ENCODE measurements at places on chromosomes 1 and 21.

DNA sequence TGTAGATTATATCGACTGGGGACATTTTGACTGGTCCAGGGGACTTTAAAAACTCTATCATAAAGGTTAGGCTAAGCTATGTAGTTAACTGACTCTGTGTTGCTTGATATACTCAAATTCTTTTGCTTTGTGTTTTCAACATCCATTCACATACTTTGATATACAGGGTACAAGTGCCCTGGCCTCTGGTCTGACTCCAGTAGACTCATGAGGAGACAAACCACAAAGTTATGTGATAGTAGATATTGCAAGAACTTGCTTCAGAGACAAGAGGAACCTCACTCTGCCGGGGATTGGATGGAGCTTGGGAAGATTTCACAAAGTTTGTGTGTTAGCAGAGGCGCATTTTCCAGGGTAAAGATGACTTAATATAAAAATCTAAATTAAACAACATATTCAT, 1.3 kb downstream of the GORAB start:
- no peak for DNase-seq

- DNase-seq, result no peak
Measured at GRCh38 chr21:39153373-39153772, 29.9 kb downstream of the PSMG1 start.

DNA sequence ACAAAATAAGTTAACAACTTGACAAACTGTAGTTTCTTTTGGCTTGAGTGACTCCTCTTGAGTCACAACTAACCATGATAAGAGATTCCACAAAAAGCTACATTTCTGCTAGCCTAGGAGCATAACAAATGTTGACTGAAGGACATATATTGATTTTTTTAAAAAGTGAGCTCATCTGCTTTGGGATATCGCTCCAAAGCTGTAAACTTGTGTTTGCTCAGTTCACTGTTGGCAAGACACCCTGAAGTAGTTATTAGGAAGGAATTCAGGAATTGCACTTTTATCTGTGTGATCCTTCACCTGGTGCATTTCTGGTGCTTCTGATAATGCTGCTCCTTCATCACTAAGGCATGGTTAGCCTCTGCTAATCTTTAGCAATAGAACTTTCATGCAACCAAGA, 23.7 kb downstream of the RWDD3 start:
- no peak for DNase-seq

DNA sequence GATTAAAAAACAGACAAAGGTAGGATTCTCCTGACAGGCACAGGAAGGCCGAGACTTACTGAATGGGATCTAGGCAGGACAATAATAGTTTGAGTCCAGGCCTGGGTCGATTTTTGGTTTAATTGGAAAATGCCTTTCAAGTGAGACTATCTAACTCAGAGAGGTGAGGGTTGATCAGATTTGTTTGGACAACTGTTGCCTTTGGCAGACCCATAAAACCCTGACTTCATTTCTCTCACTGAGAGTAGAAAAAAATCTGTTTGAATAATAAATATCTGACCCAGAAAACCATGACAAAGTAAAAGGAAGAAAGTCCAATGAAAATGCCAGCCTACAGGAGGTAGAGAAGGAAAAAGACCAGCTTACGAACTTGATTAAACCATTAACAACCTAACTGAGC, 12.3 kb upstream of the SLC30A10 start:
- no peak for DNase-seq

DNA sequence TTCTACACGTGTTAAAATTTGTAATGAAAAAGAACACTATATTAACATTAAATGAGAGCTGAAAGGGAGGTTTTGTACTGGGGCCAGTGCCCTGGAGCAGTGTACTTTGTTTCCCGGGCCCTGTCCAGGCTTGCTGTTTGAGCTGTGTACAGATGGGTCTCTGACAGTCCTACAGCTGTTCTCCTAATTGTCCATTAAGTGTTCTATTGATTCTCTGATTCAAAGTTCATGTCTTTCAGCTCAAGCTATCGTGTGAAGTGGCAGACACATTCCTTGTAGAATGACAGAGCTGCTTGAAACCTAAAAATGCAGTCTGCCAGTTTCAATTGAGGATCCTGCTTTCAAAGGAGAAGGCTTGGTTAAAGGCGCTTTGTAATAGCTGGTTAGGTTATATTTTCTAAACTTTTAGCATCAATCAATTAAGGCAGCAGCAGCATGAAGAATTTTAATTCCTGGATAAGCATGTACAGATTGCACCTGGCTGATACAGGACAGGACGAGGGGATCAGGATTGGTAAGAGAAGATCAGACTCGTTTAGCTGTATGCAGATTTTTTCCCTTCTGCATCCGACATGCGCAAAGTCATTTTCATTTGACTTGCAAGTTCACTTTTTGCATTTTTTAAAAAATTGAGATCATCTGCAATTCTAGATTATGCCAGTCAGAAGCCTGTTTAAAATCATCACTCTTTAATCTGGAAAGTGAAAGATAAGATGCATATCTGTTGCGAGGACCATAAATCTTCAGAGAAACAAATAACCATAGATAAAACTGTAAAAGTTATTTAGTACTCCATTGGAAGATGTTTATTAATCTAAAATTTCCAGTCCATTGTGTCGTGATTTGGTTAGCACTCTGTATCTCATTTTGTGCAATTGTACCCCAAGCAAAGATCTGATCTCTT, 98.5 kb downstream of the ATG4C start:
- no peak for DNase-seq

DNA sequence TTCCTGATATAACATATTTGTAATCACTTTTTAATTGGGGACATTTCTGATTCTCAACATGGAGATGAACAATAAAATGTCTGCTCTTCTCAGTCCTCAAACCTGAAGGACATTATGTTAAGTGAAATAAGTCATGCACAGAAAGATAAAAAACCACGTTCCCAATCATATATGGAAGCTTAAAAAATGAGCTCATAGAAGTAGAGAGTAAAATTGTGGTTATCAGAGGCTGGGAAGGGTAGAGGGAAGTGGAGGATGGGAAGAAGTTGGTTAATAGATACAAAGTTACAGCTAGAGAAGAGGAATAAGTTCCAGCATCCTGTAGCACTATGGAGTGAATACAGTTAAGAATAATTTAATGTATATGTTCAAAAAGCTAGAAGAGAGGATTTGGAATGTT, 1.5 kb upstream of the CD48 start:
- DNase-seq, result no peak

GRCh38 chr1:10936998-10937901, 75.2 kb upstream of the TARDBP start:
- no peak for DNase-seq

GRCh38 chr1:32219022-32219421, 3.1 kb downstream of the TMEM234 start:
- no peak for DNase-seq

- DNase-seq, result no peak
Measured at GRCh38 chr1:169086603-169087455, 19.7 kb upstream of the ATP1B1 start.

DNA sequence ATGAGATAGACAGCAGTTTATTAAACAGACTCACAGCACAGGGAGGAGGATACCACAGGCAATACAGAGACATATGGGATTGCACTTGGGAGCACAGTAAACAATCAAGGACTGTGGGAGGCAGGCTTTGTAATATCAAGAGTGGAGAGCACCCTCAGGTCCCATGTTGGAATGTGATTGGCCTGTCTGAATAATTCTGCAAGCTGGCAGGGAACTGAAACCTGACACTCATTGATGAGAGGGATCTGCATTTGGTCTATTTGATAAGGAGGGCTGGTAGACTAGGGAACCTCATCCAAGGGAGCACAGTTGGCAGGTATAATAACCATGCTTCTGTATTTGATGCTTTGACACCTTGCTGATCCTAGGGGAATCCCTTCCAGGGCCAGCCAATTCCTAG, 69.9 kb upstream of the PRMT6 start:
- DNase-seq, result no peak

DNA sequence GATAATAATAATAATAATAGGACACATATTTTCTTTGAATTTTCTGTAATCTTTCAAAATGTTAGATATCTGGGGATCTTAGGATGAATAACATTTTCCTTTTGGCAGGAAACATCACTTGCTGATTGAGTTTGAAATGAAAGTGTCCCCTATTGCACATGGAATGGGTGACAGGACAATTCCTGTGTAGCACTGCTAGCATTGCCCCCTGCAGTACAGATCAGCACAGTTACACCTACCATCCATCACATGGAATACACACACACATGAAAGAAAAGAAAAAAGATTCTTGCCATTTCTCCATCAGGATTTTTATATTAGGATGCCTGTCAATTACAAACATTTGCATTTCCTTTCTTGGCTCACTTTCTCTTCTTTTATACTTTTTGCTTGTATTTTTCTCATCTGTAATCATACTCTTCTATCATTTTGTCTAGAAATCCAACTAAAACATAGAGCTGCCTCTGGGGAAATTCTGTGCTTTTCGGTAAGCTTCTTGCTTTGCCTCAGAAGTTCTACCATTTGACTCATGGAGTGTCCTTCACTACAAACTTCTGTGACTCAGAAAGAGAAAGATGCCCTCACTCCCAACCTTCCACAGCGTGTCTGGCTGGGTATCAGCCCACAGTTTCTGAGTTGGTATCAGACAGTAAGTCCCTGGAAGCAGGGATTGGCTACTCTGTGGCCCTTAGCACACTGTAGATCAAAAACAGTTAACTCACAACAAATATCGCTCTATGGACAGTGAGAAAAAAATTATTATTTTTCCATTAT, 641.2 kb downstream of the PTPRC start:
- DNase-seq, result no peak

GRCh38 chr1:160471253-160471652, 51.8 kb downstream of the SLAMF6 start:
- no peak for DNase-seq

DNA sequence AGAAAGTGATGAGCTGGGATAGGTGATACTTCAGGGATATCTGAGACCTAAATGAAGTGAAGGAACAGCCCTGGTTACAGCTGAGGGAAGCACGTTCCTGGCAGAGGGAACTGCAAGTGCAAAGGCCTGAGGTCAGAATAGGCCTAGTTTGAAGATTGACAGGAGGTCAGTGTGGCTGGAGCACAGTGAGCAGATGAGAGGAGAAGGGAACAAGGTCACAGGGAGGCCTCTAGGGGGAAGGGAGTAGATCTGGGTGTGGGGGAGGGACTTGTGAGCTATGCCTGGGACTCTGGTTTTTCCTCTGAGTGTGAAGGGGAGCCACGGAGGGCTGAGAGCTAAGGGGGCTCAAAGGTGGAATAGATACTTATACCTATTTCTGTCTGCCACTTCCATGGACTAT, 736.4 kb downstream of the MATN1 start:
- DNase-seq, result no peak

- peak; percentile 65 for DNase-seq
Measured at GRCh38 chr1:44631647-44632539, 42.4 kb downstream of the TMEM53 start.

- no peak for DNase-seq
Measured at GRCh38 chr1:27885114-27885528, 12.8 kb downstream of the THEMIS2 start.

DNA sequence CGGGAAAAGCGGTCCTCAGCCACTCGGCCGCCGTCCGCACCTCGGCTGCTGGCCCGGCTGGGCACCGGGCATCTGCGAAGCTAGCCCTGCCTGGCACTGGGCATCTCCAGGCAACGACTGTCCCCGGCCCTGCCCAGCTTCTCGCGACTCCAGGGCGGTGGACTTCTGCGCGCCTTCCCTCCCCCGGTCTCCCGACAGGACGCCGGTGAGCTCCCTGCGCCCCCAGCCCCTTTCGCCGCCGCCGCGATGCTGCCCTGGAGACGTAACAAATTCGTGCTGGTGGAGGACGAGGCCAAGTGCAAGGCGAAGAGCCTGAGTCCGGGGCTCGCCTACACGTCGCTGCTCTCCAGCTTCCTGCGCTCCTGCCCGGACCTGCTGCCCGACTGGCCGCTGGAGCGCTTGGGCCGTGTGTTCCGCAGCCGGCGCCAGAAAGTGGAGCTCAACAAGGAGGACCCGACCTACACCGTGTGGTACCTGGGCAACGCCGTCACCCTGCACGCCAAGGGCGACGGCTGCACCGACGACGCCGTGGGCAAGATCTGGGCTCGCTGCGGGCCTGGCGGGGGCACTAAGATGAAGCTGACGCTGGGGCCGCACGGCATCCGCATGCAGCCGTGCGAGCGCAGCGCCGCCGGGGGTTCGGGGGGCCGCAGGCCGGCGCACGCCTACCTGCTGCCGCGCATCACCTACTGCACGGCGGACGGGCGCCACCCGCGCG, 514 bp downstream of the FAM43B start:
- no peak for DNase-seq

- no peak for DNase-seq
Measured at GRCh38 chr1:151344291-151344690, 2.8 kb downstream of the RFX5 start.

DNA sequence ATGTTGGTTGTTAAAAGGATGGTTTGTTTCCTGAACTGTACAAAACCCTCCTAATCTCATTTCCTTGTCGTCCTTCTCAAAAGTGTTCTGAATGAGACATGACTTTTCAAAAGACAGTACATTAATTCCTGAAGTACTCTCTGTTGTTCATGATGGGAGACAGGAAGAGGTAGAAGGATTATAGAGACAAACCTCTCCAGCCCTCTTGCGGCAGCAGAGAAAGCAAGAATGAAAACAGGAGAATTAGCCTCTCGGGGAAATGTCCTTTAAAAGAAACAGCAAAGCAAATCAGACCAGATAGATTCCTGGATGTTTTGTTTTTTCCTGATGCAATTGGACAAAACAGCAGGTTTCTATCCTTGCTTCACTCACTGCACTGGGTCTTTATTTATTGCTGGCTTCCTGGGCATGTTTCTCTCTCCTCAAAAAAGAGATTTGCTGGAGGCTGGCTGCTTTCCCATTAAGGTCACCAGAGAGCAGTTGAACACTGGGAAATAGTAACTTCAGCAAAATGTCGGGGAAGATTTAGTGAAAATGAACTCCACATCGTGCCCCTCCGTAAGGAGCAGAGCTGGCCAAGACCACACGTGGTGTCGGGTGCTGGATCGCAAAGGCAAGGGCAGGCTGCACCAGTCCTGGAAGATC, 145.8 kb upstream of the SYT6 start:
- DNase-seq, result no peak
